ENCODE measurements at places on chromosomes 1 and 21.

DNA sequence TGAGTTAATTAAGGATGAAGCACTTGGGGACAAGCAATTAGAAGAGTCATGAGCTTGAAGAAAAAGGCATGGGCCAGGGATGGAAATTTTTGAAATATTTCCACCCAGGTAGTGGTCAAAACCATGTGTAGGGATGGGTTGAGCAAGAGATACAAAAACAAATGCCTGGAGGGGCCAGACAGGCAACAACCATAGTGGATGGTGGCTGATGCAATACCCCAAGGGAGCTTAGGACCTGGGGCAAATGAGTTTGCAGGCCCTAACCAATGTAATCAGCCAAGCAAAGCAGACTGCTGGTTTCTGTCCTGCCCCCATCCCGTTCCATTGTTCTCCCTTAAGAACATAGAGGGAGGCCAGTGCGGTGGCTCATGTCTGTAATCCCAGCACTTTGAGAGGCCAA is 119.1 kb upstream of the FGGY start:
- no peak for DNase-seq

DNA sequence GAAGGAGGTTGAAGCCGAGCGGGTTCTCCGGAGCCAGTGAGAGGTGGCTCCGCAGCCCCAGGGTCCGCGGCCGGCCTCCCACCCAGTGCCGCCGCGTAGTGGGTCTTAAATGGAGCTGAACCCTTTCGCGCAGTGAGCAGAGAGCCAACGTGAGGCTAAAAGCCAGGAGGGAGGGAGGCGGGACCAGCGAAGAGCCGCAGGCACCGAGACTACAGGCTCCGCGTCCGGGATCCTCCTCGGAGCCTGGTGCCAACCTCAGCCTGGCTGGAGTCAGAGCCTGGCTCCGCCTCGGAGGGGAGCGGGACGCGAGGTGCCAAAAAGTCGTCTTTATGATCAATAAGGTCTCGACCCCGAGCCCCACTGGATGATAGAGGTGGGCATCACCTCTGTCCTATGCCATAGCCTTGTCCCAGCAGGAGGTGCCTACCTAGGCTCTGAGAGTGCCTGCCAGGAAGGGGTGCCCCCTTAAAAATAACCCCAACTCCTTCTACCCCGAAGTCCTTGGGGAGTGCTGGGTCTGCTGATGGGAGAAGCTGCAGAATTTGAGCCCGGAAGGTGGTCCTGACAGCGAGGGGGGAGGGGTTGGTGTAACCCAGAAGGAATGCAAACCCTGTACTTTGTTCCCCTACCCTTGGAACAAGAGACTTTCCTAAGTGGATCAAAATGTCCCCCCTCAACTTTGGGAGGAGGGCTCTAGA is 1.6 kb downstream of the IGSF21 start:
- DNase-seq = no peak

- no peak for DNase-seq
Observed at GRCh38 chr1:68140536-68140935, 90.1 kb upstream of the DIRAS3 start.

GRCh38 chr1:200962631-200963030 is 60.9 kb downstream of the KIF21B start:
- no peak for DNase-seq

- DNase-seq = no peak
Observed at GRCh38 chr1:183744132-183744913, 60.6 kb upstream of the RGL1 start.

- DNase-seq = no peak
Observed at GRCh38 chr1:6208723-6209660, 3.1 kb downstream of the RNF207 start.

DNA sequence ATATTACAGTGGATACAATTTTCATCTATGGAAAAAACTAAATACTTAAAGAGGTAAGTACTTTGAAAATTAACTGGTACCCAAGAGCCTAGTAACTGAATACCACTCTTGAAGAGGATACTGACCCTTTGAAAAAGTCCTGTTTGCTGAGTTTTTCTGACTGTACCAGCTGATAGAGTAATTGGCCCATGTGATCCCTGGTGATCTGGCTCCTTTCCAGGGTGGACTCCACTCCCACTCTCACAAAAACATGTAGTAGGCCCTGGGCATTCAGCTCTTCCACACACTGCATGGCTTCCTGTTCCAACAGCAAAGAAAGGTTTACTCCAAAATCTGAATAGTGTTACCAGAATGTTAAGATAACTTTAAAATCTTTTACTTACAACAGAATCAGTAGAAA is 53.6 kb upstream of the HP1BP3 start:
- DNase-seq = no peak

GRCh38 chr1:210464519-210465039 is 135.9 kb downstream of the HHAT start:
- no peak for DNase-seq

- no peak for DNase-seq
Observed at GRCh38 chr1:187336441-187337168, 507.9 kb downstream of the PLA2G4A start.

- no peak for DNase-seq
Observed at GRCh38 chr1:77514921-77515776, 167.3 kb downstream of the ZZZ3 start.

- DNase-seq = no peak
Observed at GRCh38 chr1:2796890-2797740, 4.4 kb downstream of the TTC34 start.

DNA sequence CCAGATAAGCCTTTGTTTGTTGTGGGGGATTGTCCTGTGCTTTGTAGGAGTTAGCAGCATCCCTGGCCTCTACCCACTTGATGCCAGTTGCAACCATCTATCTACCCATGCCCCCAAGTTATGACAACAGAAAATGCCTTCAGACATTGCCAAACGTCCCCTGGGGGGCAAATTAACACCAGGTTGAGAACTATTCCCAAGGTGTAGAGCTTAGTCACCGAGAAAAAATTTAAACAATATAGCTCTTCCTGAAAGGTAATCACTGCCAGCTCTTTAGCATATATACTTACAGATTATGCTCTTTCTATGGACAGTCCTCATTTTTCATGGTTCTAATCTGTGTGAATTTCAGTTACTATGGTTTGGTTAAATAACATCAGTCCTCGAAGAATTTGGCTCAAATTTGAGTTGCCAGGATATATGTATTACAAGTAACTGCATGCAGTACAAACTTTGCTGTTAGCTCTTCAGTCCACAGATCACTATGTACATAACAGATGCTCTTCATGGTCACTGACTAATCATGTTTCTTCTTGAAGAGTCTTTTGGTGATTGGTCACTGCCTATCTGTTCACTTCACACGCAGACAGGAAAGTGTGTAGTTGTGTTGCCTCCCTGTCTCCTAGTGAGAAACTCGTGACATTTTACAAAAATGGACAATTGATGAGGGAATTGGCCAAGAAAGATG is 25.2 kb downstream of the MAPKAPK2 start:
- DNase-seq = no peak

DNA sequence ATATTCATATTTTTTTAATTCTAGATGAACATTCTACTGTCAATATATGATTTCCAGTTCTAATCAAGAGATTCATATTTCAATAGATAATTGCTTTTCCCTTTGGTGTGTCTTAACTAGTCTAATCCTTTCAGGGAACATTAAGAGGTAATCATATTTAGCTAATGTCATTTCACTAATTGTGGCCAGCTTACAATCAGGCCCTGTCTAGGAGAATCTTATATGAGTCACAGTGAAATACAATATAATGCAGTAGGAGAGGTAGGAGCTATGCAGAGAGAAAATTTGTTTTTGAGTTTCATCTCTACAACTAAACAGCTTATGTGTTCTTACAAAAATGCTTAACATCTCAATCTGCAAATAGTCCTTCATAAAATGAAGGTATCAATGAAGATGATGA is 85.9 kb downstream of the DPYD start:
- no peak for DNase-seq

DNA sequence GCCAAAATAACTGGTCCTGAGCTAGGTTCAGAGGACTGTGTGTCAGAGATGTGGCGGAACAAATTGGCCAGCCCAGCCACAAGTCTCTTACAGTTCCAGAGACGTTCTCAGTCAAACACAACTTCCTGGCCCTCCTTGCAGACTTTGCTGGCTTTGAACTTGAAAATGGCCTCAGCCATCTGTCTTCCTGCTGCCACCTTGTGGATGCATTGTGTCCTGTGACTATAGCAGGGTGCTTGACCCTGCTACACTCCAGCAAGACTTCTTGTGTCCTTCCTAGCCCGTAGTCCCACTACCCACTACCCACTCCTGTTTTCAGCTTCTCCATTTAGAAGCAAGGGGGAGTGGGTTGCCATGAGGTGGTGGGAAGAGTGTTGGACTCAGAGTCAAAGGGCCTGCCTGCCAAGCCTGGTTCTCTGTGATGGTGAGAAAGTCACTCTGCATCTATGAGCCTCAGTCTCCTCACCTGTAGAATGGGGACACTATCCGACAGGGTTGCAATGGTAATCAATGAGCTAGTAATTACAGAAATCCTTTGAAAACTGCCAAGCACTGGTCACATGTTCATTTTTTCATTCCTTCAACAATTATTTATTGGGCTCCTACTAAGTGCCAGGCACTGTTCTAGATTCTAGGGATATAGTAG is 109.9 kb downstream of the IGSF21 start:
- no peak for DNase-seq

DNA sequence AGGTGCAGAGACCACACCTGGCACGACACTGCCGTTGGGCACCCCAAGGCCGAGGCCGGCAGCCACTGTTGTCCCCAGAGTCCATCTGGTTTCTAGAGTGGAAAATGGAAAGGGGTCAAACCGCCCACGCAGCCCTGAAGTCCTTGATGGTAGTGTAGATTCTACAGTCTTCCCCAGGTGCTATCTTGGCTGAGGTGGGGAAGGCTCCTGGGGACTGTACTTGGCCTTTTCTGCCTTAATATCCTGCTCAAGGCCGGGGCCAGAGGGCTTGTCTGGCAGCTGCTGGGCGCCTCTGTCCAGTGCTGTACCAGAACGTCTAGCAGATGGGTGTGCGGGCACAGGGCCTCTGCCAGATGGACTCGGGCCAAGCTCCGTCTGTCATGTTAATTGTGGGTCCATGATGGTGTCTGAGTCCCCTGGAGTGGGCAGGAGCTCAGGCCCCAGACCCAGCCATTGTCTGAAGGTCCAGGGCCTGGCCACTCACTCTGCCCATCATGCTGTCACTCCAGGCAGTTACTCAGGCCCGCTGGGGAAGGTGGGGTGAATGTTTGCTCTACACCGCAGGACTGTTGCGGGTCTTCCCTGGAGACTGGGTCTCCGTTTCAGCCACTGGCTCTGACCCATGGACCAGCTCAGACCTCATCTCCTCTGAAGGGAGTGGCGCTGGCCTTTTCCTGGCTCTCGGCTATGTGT is 161.9 kb upstream of the COL6A1 start:
- DNase-seq = no peak

DNA sequence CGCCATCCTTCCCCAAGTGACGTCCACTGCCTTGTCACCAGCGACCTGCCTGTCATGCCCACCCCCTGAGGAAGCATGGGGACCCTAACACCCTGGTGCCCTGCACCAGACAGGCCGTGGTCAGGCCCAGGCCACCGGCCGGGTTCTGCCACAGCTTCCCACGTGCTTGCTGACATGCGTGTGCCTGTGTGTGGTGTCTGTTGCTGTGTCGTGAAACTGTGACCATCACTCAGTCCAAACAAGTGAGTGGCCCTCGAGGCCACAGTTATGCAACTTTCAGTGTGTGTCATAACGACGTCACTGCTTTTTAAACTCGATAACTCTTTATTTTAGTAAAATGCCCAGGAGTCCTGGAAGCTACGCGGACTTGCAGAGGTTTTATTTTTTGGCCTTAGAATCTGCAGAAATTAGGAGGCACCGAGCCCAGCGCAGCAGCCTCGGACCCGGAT is 8.5 kb upstream of the CTRC start:
- no peak for DNase-seq

DNA sequence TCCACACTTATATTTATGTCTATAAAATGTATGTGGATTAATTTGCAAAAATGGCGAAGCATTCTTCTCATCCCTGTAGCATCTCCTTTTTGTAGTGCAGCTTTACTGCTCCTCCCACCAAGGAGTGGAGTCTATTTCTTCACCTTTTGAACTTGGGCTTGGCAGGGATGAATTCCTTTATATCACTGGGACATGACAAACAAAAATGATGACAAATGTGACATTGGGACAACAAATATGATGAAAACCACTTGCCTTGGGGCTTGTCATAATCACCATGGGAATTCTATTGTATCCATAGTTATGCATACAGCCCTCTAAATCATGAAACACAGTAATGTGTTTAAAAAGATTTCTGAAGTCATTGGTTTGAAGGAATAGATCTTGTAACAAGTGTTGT is 155.0 kb downstream of the TNFSF18 start:
- DNase-seq = no peak

DNA sequence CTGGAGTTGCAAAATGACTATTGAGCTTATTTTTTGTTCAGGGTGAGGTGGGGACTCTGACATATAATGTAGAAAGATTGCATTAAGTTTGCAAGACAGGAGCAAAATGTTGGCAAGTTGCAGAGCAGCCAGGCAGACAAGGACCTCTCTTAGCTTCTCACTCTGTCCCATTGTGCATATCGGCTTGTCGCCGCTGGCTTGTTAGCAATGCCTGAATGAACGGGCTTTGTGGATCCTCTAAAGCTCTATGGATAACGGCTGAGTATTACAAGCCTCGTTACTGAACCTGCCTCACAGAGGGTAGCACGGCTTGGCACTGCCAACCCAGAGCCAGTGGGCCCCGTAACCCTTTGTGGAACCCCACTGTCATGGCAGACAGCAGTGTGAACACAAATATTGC is 68.4 kb downstream of the TNR start:
- no peak for DNase-seq

DNA sequence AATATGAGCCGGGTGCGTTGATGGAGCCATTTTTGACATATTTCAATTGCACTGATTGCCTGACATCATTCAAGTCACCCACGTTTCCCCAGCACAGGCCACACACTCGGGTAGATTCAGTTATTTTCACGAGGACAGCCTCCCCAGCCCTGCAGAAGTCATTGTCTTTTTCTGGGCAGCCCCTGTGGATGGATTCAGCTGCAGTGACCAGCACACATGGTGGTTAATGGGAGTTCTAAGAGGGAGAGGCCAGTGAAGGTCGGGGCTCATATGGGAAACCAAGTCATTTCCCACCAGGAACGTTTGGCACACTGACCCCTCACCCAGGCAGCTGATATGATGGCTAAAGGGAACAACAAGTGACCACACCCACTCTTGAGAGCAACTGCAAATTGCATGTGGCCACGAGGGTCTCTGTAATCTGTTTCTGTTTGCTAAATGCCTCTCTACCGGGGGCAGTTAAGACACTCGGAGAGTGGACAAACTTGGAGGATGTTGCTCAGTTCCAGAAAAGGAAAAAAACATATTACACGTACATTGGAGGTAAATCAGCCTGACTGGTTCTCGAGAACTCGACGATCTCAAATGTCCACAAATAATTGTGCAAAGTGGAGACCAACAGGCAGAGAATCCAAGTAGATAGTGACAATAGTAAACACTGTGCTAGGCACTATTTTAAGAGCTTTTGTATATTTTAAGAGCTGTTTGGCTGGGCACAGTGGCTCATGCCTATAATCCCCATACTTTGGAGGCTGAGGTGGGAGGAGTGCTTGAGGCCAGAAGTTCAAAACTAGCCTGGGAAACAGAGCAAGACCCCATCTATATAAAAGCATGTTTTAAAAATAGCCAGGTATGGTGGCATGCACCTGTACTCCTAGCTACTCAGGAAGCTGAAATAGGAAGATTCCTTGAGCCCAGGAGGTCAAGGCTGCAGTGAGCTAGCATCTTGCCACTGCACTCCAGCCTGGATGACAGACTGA is 167.2 kb upstream of the IRF2BP2 start:
- DNase-seq = no peak

All from stimulated activated CD8-positive, alpha-beta memory T cell treated with anti-CD3 and anti-CD28 coated beads, Interleukin-4, amount 100 ng/mL, for 1 hour (primary cell).